ENCODE measurements at places on chromosomes 16 and 17.

DNA sequence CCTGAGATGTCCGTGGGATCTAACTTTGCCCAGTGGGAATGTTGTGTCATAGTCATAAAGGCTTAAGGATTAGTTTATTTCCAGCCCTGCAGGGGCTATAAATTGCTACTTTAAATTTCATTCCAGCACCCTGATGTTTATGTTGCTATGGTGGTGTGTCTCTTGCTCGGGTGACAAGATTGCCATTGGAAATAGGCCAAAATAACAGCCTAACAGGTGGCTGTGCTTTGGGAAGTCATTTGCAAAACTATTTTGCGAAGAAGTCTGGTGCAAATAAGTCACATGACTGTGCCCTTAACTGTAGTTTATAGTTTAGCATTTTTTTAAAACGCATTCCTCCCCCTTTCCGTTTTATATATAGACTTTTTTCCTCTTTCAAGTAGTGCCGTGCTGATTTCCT is 23.1 kb downstream of the PITPNC1 start:
- DNase-seq: no peak

DNA sequence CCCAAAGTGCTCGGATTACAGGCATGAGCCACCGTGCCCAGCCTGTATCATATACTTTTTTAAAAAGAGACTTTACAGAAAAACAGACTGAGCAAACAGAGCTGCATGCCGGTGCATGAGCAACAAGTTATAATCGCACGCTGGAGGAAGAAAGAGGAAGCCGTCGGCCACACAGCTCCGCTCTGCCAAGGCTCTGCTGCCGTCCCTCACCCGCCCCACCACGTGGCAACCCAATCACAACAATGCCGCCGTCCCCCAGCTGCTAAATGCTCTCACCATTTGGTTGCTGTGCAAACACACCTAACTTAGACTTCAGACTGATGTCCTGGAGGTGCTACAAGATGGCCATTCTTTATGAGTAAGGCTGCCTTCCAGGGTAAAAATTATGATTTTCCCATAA is 83.5 kb downstream of the ADCY9 start:
- no peak for DNase-seq

- DNase-seq: no peak
Measured at GRCh38 chr16:9441012-9441411, 349.6 kb downstream of the HAPSTR1 start.

- DNase-seq: no peak
Measured at GRCh38 chr17:50817838-50818237, 17.5 kb upstream of the WFIKKN2 start.

DNA sequence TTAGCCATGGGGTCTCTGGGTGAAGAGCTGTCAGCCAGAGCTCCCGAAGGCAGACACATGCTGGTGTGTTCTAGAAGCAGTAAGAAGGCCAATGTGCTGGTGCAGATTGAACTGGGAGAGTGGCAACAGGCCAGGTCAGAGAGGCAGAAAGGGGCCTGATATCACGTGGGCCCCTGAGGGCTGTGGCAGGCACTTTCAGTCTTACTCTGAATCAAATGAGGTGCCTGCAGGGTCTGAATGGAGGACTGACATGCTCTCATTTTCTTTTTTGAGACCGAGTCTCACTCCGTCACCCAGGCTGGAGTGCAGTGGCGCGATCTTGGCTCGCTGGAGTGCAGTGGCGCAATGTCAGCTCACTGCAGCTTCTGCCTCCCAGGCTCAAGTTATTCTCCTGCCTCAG is 293.8 kb downstream of the ABCC12 start:
- DNase-seq: no peak

DNA sequence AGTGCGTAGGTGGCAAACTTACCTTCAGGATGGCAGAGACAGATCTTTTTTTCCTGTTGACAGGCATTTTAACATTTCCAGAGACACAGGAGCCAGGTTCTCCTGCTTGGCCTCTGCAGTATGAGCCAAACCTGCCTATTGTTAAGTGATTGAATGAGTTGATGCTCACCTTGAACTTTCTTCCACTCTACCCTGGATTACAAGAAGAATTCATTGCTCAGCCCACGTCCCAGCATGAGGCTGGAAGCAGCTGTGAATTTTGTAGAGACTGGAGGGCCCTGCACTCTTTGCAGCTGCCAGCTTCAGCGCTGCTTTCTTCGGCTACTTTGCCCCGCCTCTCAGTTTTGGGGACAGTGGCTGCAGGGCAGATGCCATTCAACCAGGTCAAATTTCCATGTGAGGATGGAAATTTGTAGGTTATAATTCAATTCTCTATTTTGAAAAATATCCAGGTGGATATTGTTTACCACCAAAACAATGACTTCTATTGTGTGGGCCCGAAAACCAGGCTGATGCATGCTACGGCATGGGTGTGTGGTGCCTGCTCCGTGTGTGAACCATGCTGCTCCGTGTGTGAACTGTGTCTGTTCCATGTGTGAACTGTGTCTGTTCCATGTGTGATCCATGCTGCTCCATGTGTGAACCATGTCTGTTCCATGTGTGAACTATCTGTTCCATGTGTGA is 75.2 kb upstream of the METTL9 start:
- DNase-seq: no peak

DNA sequence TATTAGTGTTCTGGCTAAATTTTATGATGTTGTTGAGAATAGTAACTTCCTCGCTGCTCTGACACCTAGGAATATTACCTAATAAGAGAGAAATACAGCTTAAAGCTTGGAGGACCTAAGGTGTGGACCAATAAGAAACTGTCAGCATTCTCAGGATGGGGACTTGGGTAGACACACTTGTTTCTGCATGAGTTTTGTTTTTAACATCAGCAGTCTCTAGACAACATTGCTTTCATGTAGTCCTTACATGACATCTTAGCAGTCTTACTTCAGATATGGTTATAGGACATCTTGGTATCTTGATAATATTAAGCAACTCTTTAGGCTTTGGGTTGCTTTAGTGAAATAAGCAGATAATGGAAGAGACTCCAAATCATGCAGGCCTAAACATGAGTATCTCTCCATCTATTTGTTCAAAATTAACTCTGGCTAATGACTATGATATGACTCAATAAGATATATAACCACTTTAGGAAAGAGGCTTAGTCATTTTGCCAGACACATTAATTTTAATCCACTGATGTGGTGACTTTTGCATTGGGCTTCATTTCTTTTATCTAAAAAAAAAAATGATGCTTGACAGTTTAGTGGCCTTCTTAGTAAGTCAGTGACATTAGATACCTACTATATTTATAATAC is 84.5 kb downstream of the WNT3 start:
- DNase-seq: no peak

DNA sequence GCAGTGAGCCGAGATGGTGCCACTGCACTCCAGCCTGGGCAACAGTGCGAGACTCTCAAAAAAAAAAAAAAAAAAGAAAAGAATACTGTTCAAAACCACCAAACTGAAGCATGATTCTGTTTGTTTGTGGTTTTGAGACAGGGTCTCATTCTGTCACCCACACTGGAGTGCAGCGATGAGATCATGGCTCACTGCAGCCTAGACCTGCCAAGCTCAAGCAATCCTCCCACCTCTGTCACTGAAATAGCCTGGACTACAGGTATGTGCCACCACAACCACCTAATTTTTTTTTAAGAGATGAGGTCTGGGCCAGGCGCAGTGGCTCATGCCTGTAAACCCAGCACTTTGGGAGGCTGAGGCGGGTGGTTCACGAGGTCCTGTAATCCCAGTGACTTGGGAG is 4.3 kb downstream of the SUMO2 start:
- DNase-seq: no peak

- DNase-seq: peak; percentile 54
Measured at GRCh38 chr16:10871157-10871991, 5.6 kb upstream of the CIITA start.

DNA sequence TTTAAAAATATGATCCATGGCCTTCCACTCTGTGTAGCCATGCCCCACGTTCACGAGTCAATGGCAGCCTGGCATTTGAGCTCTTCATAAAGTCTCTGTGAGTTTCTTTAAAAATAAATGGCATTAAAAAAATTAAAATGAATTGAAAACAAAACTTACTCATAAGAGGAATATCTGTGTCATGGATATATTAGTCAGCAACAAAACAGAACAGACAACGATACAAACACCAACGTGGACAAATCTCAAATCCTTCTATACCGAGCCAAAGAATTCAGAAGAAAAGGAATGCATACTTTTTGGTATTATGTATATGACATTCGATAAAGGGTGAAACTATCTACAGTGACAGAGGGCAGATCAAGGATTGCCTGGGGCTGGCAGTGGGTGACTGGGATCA is 8.2 kb upstream of the CMIP start:
- no peak for DNase-seq

DNA sequence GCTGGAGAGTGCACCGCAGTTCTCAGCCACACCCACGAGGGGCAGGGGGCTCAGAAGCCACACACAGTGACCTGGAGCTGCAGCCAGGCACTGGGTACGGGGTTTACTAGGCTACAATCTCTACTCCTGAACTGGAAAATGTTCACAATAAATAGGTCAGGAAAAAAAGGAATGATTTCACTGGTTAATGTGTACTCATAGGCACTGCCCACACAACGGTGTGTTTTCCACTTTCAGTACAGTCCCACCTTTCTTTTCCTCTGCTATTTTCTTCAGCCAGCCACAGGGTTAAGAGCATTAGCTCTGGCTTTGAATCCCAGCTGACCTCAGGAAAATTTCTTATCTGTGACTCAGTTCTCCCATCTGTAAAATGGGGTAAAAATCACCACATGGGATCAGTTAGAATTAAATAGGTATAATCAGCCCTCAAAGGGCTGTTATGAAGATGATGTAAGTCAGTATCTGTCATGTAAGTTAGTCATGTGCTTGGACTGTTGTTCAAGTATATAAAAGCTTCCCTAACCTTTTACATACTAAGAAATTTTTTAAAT is 35.7 kb downstream of the ZCCHC14 start:
- no peak for DNase-seq
